ENCODE measurements at places on chromosomes 5 and 9.

DNA sequence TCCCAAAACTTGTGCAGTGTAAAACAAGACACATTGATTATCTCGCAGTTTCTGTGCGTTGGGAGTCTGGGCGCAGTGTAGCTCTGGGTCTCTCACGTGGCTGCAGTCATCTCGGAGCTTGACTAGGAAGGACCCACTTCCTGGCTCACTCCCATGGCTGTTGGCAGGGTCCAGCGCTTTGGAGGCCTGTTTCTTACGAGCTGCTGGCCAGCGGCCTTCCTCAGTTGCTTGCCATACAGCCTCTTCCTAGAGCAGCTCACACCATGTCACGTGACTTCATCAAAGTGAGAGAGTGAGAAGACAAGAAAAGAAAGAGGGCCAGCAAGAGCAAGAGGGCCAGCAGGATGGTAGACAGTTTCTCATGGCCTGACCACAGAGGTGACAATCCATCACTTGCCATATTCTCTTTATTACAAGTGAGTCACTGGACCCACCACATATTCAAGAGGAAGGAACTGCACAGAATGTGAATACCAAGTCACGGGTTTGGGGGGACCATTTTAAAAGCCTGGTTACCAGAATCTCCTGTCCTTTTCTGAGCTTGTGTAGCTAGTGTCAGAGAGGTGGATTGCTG is 36.2 kb downstream of the MCCC2 start:
- no peak for DNase-seq

- DNase-seq: no peak
These were observed 192.4 kb downstream of the ADAMTSL1 start for GRCh38 chr9:18666348-18666747.

DNA sequence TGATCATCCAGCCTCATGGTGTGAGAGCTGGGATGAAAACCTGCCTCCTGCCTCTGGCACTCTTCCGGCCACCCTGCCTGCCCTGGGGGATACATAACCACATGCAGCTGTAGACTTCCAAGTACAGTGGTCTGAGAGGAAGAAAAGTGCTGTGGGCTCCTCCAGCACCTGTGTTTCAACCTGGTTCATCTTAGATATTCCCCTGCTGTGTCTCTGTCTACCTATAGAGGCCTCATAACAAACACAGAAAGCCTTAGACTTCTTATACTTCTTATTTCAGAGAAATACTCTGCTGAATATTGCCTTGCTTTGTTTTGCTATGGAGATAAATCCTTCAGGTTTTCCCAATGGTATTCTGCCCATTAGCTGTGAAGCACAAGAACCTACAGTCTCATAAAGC is 19.6 kb upstream of the TNFAIP8 start:
- no peak for DNase-seq

GRCh38 chr5:180205916-180206315 is 3.1 kb downstream of the RASGEF1C start:
- no peak for DNase-seq

DNA sequence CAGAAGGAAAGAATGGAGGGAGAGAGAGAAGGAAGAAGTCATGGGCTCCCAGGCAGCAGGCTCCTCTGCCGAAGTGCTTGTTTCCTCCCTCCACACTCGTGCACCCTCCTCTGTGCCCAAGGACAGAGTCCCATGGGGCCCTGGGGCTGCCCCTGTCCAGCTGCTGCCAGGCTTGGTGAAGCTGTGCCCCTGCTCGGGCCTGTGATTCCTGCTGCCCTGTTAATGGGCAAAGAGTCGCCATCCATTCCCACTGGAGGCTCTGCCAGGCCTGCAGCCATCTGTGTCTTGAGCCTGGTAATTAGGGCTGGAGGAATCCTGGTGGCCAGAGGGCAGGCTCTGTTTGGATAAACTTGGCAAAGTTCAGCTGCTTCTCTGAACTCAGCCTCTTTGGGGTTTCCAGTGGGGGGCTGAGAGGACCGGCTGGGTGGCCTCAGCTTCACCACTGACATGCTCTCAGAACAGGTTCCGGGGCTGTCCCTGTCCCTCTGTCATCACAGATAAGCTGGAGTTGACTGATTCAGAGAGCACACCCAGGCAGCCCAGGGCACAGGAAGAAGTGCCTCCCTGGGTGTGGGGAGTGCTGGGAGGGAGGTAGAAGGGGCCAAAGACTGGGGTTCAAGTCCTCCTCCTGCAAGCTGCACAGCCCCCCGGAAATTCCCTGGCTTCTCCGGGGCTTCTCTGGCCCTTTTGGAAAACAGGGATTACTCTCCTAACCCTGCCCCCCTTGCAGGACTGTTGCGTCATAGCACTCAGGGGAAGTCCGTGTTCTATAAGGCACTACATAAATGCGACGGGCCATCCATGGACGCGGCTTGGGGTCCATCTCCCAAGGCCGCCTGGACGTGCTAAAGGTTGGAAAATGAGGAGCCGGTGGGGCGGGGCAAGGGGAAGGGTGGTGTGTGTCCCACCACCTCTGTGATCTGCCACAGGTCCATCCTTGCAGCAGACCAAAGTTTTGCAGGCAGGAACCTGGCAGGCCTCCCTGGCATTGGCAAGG is 154.8 kb downstream of the PAX5 start:
- DNase-seq: no peak

GRCh38 chr9:115531410-115532125 is 413.6 kb upstream of the TNC start:
- DNase-seq: peak; percentile 91

DNA sequence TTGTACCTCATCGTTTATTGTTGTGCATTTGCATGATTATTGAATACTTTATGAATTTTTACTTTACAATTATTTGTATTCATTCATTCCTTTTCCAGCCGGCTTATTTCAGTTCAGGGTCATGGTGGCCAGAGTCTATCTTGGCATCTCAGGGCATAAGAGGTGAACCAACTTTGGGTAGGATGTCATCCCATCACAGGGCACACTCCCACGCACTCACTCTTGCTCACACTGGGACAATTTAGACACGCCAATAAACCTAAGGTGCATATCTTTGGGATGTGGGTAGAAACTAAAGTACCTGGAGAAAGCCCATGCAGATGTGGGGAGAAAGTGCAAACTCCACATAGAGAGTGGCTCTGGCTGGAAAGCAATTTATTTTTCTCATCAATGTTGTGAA is 158.1 kb upstream of the MAST4 start:
- no peak for DNase-seq

GRCh38 chr9:21402386-21403251 is 6.3 kb upstream of the IFNA8 start:
- DNase-seq: peak; percentile 27

DNA sequence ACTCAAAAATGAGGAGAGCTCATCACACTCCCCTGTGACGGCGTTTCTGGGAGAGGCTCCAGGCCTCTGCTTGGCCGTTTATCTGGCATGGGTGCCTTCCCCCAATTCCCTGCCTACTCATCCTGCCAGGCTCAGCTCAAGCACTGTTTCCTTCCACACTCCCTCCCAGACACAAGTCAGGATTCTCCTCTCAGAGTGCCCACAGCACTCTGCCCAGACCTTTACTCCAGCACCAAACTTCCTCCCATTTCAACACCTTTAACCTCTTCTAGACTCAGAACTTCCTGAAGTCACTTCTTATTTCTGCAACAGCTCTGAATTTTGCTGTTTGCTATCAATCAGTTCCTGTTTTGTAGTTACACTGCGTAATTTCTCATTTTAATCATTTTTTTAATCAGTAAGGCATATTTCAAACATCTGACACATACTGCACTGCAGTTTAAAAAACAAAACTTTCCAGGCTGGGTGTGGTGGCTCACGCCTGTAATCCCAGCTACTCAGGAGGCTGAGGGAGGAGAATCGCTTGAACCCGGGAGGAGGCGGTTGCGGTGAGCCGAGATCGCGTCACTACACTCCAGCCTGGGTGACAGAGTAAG is 16.0 kb downstream of the TRMO start:
- DNase-seq: peak; percentile 27

DNA sequence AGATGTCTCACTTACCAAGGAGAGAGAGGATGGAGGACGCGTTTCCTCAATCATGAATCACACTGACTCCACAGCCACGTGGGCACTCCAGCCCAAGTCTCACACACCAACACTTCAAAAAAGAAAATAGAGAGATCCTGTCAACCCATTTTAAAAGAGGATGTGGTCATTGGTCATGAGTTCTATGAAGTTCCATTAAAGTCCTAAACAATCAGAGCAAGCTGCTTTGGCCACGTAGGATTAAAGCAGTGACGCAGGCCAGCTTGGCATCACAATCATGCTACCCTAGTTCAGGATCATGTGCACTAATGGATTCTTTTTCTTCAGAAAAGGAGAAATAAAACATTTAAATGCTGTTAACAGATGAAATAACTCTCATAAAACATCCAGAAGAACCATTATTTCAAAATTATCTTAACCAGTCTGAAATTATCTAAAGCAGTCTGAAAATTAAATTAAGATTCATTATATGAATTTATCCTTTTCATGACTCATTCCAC is 108.1 kb downstream of the SEMA5A start:
- DNase-seq: peak; percentile 34

DNA sequence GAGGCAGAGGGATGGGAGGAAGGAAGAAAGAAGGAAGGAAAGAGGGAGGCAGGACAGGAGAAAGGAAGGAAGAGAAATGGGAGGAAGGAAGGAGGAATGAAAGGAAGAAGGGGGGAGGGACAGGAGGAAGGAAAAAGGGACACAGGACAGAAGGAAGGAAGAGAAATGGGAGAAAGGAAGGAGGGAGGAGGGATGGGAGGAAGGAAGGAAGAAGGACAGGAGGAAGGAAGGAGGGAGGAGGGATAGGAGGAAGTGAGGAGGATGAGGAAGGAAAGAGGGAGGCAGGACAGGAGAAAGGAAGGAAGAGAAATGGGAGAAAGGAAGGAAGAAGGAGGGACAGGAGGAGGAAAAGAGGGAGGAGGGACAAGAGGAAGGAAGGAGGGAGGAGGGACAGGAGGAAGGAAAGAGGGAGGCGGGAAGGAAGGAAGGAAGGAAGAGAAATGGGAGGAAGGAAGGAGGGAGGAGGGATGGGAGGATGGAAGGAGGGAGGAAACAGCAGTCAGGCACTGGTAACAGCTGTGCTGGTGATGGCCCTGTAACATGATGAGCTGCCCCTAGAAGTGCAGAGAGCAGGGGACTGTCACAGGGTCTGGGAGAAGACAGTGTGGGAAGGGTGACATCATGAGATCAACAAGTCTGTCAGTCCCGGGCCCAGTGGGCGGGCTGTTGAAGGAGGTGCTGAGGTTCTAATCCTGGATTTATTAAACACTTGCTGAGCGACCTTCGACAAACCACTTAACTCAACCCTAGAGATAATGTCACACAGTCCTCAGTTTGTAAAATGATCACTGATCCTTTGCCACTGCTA is 10.7 kb upstream of the IRX1 start:
- DNase-seq: no peak

DNA sequence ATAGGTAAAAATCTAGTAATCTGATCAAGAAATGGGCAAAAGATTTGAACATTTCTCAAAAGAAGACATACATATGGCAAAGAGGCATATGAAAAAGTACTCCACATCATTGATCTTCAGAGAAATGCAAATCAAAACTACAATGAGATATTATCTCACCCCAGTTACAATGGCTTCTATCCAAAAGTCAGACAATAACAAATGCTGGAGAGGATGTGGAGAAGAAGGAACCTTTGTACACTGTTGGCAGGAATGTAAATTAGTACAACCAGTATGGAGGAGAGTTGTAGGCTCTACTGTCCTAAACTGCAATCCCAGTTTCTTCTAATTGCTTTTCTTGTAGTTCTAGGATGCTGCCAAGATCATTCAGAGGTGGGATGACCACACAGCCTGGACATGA is 193.5 kb upstream of the RFX3 start:
- no peak for DNase-seq

DNA sequence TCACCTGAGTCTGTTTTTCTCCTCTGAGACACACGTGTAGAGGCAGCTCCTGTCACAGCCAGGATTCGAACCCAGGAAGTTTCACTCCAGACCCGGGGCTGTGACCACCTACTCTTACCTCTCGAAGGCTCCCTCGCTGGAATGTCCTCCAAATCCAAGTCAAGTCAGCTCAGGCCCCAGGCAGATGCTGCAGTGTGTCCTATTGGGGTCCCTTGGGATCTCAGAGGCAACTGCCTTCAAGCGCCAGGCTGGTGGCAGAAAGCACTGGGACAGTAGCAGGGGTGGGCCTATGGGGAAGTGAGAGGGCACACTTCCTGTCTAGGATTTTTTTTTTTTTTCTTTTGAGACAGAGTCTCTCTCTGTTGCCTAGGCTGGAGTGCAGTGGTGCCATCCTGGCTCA is 762 bp upstream of the ST6GALNAC4 start:
- DNase-seq: no peak

GRCh38 chr9:77495834-77496671 is 152.1 kb downstream of the GNA14 start:
- DNase-seq: peak; percentile 85

GRCh38 chr9:21968331-21969010 is 25.7 kb downstream of the CDKN2A start:
- DNase-seq: peak; percentile 22

GRCh38 chr9:14488421-14489190 is 174.7 kb upstream of the NFIB start:
- no peak for DNase-seq

GRCh38 chr5:126984632-126985031 is 45.7 kb downstream of the MARCHF3 start:
- DNase-seq: peak; percentile 30

GRCh38 chr5:169116961-169117461 is 183.9 kb downstream of the SLIT3 start:
- no peak for DNase-seq

- DNase-seq: no peak
These were observed 407.2 kb upstream of the CLINT1 start for GRCh38 chr5:158265931-158266700.

- DNase-seq: peak; percentile 64
These were observed 1.9 kb upstream of the IDNK start for GRCh38 chr9:83620841-83621636.
